Heart left ventricle (tissue), 16 donors: ENCODE measurements at places on chromosomes 12 and 14.

DNA sequence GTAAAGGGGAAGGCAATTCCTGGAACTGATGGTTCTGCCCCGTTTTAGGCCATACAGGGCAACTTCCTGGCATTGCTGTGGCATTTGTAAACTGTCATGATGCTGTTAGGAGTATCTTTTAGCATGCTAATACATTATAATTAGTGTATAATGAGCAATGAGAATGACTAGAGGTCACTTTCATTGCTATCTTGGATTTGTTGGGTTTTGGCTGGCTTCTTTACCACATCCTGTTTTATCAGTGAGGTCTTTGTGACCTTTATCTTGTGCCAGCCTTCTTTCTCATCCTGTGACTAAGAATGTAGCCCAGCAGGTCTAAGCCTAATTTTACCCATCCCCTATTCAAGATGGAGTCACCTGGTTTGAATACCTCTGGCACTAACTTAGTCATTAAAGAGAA is 51.2 kb downstream of the TESPA1 start:
- DNase-seq = no peak

DNA sequence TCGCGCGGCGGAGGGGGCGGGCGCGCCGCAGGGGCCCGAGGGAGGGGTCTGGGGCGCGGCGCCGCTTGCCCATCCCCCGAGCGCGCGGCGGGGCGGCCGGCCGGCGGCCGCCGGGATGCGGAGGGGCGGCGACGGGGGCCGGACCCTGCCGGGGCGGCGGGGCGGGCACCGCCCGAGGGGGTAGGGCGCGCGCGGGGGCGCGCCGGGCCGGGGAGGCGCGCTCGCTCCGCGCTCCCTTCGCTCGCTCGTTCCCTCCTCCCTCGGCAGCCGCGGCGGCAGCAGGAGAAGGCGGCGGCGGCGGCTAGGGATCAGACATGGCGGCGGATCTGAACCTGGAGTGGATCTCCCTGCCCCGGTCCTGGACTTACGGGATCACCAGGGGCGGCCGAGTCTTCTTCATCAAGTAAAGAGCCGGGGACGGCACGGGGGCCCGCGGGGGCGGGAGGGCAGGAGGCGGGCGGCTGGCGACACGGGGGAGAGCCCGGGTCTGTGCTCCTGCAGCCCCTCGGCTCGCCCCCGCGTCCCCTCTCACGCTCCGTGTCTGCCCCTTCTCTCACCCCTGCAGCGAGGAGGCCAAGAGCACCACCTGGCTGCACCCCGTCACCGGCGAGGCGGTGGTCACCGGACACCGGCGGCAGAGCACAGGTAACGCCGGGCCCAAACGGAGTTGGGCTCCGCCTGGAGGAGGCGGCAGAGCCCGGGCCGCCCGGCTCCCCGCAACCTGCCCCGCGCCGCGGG is at the start of gene PLEKHA5:
Gene PLEKHA5 (plus strand): TSS at position 248 of the 738 bp plus-strand sequence. CDS start 67 bp downstream, at position 315.
- DNase-seq = peak; percentile 77

- no peak for DNase-seq
Observed at GRCh38 chr12:68175557-68176061, 16.1 kb upstream of the IFNG start.

DNA sequence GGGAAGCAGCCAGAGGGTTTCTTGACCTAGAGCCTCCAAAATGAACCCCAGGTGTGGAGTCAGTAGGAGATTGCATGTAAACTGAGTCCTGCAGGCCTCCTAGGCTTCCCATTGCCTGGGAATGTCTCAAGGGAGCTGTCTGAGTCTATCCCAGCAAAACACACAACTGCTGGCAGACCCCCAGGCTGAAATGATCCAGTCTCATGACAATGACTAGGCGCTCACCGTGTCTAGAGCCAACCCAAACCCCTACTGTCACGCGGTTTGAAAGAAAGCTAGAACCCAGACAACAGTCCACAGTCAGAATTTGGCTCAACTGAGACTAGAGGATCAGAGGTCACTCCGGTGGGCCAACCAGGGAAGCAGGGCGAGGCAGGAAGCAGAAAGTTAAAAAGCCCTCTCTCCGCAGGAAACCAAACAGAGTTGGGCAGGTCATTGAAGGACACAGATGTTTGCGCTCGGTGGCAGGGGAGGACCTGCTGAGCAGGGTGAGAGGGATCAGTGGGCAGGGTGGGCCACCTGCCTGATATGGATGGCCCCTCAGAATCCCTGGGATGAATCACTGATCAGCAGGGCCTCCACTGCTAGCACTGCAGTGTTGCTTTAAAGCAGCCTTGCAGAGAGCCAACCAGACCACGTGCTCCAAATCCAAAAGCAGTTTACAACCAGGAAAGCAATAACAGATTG is 23.8 kb downstream of the ACTN1 start:
- DNase-seq = peak; percentile 36

- no peak for DNase-seq
Observed at GRCh38 chr12:79454338-79454843, 236.4 kb downstream of the PAWR start.

DNA sequence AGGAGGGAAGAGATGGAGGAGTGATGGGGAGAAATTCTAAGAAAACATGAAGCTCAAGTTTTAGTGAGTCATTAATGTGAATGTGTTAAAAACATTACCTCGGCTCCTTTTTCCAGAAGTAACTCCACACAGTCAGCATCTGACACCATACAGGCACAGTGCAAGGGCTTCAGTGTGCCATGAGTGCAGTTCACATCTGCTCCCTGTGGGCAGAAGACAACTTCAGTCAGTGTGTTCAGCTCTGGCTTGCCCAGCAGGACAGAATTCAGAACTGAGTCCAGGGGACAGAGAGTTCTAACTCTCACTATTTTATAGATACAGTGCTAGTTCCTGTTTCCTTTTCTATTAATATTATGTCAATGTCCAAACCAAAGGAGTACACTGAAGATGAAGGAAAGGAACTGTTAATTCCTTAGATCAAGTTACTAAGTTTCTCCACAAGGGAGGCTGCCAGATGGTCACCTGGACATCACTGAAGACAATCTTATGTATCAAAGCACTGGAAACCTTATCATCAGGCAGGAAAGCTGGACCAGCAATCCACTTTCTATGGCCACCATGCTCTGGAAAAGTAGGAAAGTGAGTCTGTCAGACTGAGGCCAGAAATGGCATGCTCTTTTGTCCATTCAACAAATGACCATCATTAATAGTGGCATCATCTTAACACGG is 6.1 kb downstream of the ASB8 start:
- DNase-seq = no peak

DNA sequence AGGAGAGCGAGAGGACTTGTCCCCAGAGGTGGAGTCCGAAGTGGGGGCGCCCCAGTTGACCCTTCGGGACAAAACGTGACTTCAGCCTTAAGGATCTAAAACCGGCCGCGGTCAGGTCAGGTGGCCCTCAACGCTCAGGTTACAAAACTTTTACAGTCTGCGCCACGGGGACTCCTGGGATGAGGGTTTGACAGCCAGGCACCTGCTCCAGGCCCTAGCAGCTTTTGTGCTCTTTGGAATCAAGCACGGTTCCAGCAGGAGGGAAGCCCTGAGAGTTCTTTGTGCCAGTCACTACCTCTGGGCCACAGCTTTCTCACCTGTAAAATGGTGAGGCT is 337 bp downstream of the ZC2HC1C start:
- no peak for DNase-seq

DNA sequence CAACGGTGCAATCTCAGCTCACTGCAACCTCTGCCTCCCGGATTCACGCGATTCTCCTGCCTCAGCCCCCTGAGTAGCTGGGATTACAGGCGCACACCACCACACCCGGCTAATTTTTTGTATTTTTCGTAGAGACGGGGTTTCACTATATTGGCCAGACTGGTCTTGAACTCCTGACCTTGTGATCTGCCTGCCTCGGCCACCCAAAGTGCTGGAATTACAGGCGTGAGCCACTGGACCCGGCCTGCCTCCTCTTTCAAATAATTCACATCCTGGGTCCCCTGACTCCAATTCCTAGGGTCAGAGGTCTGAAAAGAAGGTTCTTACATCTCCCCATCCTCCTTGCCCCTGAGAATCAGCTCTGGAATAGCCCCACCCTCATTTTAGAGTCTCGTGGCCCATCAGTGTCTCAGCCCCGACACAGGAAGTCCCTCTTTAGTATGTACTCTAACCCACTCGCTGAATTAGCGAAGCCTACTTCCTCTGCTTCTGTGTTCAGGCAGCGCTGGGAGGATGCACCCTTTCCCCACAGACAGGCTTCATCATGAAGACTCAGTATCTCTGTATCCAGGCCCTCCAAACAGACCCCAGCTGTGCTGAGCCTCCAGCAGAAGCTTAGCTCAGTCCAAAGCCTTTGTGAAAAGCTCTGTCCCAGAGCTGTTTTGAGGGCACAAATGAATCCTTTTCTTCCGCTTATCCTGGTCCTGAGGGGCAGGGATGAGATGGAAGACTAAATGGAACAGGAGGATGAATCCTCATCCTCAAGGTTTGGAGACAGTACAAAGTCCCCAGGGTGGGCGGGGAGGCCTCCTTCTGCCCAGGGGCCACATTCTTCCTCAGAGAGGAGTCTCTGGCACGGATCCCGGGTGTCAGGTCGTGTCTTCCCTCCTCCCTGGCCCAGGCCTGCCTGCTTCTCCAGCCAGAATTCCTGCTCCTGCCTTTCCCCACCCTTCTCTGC is 3.5 kb downstream of the LPAR5 start:
- DNase-seq = no peak

DNA sequence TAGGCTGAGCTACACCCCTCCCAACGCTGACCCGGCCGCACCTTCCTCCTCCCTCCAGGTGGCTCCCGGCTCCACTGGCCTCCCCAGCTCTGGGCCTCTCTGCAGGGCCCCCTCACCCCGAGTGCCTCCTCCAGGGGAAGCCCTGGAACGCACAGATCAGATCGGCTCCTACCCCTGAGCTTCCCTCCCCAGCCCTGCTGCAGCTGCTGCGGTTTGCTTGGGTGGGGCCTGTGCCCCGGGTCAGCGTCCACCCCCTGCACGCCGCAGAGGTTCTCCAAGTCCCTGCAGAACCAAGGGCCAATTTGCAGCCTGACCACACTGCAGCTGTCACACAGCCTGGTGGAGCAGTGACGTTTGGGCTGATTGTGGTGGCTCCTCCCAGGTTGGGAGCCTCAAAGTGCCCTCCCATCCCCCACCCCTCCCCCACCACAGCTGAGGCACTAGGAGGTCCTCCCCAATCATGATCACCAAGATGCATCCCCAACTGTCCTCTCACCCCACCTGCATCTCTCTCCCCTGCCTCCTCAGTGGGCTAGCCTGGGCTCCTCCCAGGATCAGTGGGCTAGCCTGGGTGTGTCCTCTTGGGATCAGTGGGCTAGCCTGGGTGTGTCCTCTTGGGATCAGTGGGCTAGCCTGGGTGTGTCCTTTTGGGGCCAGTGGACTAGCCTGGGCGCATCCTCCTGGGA is 12.8 kb upstream of the FBRSL1 start:
- DNase-seq = no peak

- no peak for DNase-seq
Observed at GRCh38 chr12:2076196-2076570, 23.4 kb downstream of the CACNA1C start.

- no peak for DNase-seq
Observed at GRCh38 chr14:103848175-103849077, 1.1 kb upstream of the PPP1R13B start.

DNA sequence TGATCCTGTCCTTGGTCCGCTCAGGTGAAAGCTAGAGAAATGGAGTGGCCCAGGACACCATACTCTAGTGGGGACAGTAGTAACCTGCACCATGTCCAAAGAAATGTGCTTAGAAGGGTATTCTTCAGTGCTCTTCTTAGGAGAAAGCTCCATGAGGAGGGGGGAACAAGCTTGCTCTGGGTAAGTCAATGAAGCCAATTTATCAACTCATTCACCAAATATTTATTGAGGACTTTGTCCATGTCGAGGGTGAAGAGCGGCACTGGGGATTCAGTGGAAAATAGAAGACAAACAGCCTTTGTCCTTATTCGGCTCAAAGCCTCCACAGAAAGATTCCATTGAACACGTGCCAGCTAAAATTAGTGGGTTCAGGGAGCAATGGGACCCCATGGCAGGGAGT is 677.8 kb downstream of the BCL11B start:
- DNase-seq = no peak

- no peak for DNase-seq
Observed at GRCh38 chr14:47675466-47676314, at the start of gene MDGA2. Gene MDGA2, minus strand, starts transcription at chr14:47675605.
